ENCODE measurements at places on chromosomes 5 and 9.
A peak's percentile ranks its signal among the peaks of the same experiment; 100 is the strongest.

DNA sequence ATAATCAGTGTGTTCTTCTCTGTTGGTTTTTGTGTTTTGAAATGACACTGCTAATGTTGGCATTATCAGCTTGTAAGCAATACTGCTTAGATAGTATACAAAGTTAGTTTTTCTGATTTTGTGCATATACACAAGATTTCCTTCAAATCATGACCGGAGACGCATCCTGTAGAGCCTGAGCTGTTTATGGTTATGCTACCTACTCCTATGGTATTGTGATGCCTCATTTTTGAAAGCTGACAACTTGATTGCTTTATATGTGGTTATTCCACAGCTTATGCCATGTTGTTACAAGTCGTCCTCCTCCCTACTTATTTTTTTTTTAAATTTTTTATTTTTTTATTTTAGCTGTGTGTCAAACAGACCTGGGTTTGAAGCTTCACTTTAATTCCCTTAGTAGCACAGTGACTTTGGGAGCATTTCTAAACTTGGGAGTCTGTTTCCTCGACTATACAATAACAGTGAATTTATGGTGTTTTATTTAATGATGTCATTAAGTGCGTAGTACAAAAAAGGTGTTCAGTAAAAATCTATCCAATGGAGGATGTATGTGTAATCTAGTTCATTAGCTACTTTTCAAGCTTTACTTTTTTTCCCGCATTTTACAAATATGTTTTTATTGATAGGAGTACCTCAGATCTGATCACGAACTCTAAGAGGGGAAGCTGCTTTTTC lies 59.5 kb downstream of the PARP8 start:
- no peak for DNase-seq

GRCh38 chr5:129935626-129936025 lies 31.4 kb downstream of the CHSY3 start:
- DNase-seq = no peak

GRCh38 chr5:25713259-25713658 lies 1068.5 kb upstream of the CDH10 start:
- no peak for DNase-seq

DNA sequence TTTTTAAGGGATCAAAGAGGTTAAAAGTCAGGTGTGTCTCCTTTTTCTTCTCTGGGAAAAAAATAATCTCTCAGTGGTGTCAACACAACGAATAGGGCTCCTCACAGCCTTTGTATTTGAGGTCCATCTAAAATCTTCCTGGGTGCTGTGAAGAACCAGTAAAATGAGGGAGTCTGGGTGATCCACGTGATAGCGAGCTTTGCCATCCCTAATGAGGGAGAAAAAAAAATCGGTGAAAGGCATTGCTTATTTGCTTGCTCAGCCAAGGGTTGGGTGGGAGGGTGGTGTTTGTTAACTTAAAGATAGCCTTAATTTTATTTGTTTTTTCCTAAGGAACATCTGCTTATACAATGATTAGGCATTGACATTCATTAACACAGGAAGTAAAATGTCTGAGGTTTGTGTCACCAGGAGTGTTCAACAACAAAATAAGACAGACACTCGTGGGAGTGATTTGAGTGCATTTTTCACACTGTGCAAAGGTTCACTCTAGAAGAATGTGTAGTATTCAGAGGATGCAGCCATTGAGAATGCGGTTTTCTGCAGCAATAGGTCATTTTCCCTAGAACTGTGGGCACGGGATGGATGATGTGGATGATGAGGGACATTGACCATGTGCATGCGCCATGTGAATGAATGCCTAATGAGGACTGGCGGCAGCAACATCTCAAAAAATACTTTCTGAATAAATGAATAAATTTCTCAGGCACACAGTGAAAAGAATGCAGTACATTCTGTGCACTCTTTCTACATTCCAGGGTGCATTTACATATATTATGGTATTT lies 369.5 kb downstream of the NTRK2 start:
- DNase-seq = no peak

DNA sequence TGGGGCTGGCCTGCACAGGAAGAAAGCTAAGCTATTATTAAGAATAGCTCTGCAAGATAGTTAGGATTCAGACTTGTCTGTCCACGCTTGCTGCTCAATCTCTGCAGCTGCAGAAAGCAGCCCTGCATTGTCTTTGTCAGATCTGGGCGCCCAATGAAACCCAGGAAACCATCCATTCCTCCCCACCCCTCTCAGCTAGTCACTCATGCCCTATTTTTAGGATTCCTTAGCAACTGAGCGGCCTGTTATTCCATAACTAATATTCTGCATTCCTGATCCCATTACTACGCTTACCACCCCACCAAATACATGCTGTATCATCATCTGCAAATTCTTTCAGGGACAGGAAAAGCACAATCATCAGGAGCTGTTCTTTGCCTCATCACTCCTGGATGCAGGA lies 52.9 kb upstream of the APC start:
- no peak for DNase-seq

DNA sequence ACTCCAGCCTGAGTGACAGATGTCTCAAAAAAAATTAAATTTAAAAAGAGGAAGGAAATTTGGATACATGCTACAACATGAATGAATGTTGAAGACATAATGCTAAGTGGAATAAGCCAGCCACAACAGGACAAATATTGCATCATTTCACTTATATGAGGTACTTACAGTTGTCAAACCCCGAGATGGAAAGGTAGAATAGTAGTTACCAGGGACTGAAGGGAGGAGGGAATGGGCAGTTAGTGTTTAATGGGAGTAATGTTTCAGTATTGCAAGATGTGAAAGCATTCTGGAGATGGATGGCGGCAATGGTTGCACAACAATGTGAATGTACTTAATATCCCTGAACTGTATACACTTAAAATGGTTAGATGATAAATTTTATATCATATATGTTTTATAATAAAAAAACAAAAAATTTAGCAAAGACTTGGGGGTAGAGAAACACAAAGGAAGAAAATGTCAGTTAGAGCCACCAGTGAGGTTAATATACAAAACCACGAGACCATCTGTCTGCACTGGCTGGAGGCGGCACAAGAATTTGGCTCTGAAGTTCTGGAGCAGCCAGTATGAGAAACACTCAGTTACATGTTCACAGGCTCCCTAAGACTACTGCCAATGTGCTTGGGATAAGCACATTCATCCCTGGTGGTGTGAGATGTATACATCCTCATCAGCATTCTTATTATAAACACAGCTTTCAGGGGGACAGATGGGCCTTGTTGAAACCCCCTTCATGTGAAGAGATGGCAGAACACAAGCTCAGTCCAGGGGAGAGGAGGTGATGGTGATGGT lies 37.0 kb upstream of the RPS23 start:
- no peak for DNase-seq

DNA sequence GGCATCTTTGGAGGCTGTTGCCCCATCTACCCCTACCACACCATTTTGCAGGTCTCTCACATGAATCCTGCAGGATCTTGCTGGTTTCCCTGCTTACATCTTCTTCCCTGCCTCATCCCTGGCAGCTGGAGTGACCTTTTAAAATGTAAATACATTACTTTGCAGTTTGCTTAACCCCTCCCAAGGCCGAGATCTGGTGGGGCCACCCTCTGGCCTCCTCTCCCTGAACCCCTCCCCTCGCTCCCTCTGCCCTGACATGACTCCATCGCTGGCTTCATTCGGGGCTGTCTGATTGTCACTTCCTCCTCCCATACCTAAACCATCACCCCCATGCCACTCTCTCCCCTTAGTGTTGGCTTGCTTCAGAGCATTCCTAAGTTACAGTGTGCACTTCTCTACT lies 12.6 kb upstream of the PALM2AKAP2 start:
- no peak for DNase-seq

DNA sequence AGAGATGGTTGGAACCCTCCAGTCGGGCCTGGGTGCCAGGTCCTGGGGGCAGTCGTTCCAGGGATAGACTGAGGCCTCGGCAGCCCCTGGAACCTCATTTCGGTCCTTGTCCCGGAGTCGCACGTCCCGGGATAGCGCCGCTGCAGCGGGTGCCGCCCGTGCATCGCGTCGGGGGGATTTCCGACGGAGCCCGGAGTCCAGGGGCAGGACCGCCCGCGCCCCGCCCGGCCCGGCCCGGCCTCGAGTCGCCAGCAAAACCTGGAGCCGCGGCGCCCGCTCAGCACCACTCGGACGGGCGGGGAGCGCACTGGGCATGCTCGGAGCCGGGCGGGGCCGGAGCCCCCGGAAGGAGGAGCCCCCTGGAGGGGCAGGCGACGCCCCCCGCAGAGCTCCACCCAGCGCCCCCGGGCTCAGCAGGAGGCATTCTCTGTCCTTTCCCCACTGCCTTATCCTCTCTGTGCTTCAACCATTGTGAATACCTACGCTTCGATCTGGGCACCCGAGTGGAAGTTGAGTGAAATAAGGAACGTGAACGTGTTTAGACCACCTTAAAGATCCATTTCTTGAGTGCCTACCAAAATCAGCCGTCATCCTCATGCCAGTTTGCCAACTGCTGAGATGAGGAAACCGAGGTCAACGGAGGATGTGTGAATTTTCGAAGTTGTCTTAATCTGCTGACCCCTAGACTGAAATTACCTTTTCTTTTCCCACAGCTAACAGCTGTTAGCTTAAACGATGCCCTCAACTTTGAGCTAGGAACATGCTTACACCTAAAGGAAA lies 1.7 kb upstream of the PTPN3 start:
- DNase-seq = no peak

DNA sequence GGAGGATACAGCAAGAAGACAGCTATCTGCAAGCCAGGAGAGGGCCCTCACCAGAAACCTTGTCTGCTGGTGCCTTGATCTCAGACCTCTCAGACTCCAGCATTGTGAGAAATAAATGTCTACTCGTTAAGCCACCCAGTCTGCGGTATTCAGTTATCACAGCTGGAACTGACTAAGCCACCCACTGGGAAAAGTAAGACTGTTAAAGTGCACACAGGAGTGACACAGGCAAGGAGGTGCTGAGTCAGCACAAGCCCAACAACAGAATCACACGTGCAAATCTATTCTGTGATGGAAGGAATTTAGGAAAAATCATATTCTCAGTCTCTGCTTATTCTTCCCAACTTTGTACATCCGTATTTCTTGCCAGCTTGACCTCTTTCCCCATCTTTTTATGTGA lies 200.0 kb downstream of the NR2F1-AS1 start:
- no peak for DNase-seq

DNA sequence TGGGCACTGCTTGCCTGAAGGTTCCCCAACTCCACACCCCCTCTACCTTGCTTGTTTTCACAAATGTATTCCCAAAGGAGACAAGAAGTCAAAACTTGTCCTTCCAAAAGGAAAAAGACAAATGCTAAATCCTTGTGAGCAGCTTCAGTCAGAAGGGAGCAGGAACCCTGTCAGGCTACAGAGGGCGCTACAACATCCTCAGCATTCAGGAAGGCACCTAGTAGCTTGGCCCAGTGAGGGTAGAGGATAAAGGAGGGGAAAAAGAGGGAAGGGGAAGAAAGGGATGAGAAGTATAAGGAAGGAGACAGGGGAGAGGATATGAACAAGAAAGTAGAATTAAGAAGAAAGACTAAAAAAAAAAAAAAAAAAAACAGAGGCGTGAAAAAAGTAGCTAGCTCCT lies 97.5 kb downstream of the MLLT3 start:
- no peak for DNase-seq

- no peak for DNase-seq
Measured at GRCh38 chr5:113195771-113196170, 219.2 kb downstream of the DCP2 start.

GRCh38 chr5:19928562-19929421 lies 59.2 kb downstream of the CDH18 start:
- peak; percentile 44 for DNase-seq

DNA sequence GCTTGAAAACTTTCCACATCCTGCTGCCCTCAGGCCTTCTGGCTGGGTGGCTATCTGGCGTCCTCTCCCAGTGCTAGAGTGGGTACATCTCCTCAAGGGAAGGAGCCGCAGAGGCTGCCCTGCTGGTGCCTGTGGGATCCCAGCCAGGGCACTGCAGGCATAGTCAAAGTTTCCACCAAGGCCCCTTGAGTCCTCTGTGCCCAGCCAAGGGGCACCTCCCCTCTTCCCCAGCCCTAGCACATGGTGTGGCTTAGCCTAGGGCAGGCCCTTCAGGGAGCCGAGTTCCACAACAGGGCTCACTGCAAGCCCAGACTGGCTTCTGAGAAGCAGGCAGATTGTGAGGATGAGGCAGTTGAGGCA lies 103.2 kb downstream of the RGS3 start:
- DNase-seq = no peak

DNA sequence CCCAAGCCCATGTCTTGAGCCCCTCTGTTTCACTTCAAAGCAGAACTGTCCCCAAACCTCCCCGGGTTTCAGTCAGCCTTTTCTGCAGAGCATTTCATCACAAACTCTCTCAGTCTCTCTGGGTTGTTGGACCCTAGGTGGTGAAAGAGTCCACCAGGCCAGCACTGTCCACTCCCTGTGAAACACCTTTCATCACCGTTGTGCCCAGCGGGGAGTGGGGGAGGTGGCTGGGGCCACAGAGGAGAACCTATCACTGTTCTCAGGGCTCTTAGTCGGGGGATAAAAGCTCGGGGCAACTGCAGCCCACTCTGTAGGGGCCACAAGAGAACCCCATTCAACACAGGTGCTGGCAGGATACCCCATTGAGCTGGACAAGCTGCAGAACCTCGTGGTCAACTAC lies 5.4 kb upstream of the RABL6 start:
- no peak for DNase-seq

GRCh38 chr9:8736805-8737204 lies 937.2 kb upstream of the DMAC1 start:
- DNase-seq = no peak

DNA sequence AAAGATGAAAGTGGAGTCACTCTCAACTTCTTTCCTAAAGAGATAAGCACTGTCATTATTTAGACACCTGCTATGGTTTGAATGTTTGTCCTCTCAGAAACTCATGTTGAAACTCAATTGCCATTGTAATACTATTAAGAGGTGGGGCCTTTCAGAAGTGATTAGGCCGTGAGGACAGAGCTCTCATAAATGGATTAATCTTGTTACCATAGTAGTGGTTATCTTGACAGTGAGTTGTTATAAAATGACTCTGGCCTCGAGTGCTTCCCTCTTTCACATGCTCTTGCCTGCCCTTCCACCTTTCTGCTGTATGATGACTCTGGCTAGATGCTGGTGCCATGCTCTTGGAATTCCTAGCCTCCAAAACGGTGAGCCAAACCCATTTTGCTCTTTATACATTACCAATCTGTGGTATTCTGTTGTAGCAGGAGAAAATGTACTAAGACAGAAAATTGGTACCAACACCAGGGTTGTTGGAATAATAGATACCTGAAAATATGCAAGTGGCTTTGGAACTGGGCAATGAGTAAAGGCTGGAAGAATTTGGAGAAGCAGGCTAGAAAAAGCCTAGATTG lies 38.0 kb downstream of the GDA start:
- no peak for DNase-seq

- DNase-seq = peak; percentile 57
Measured at GRCh38 chr9:93974151-93974550, 19.0 kb upstream of the BARX1 start.

Measured in retinal pigment epithelial cell (primary cell).